Activated CD4-positive, alpha-beta memory T cell treated with anti-CD3 and anti-CD28 coated beads for 36 hours (primary cell): ENCODE measurements at places on chromosomes 16 and 17. TPM values are rescaled to one million over a fixed set of nuclear protein-coding genes. Genes with fewer than 3 reads are reported as not detected.

GRCh38 chr16:56081371-56081770 lies 109.9 kb upstream of the GNAO1 start:
- no peaks in the 10 kb centered on the region for H3K36me3 ChIP-seq
- H3K27ac ChIP-seq = no peak overlapping the region
- H3K27me3 ChIP-seq = peaks cover 4% of the 10 kb centered on the region
- no peak overlapping the region for H3K4me3 ChIP-seq
- DNase-seq = no peak
- H3K4me1 ChIP-seq = no peaks in the 10 kb centered on the region

DNA sequence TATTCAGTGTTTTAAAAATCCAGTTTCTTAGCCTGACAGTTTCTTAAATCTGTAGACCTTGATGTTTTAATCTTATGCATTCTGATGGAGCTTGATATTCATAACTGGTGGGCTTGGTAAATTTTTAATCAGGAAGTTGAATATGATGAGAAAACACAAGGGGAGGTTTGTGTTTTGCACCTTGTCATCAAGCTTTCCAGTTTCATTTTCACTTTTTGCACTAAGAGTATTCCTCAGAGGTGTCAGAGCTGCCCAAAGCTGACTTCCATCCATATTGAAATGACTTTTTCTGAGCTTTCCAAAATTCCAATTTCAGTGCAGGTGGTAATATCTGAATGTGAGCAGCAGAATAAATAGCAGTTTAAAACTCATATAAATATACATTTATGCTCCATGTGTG lies 555.0 kb upstream of the RBFOX1 start:
- no peaks in the 10 kb centered on the region for H3K36me3 ChIP-seq
- no peak overlapping the region for H3K4me3 ChIP-seq

Gene ABCA5
- 12.8 TPM for total RNA-seq

- H3K36me3 ChIP-seq = no peaks in the 10 kb centered on the region
- peaks cover 4% of the 10 kb centered on the region for H3K27me3 ChIP-seq
- no peak overlapping the region for H3K4me3 ChIP-seq
- no peak overlapping the region for H3K27ac ChIP-seq
- no peak for DNase-seq
- no peaks in the 10 kb centered on the region for H3K4me1 ChIP-seq
These were observed 198.9 kb downstream of the ZFHX3 start for GRCh38 chr16:72848759-72849664.

Gene TBX2
- total RNA-seq = not detected

Gene P2RX1
- total RNA-seq = 0.43 TPM

- peaks cover 11% of the 10 kb centered on the region for H3K4me1 ChIP-seq
- no peak overlapping the region for H3K4me3 ChIP-seq
- no peak for DNase-seq
- H3K36me3 ChIP-seq = no peaks in the 10 kb centered on the region
- H3K27me3 ChIP-seq = peaks cover 59% of the 10 kb centered on the region
These were observed 390 bp downstream of the FOXL1 start for GRCh38 chr16:86578611-86579267.

GRCh38 chr17:2055292-2056205 lies 646 bp downstream of the HIC1 start:
- peaks cover 13% of the 10 kb centered on the region for H3K36me3 ChIP-seq
- peaks cover 17% of the 10 kb centered on the region for H3K4me1 ChIP-seq
- peaks cover 12% of the 10 kb centered on the region for H3K27me3 ChIP-seq
- DNase-seq = peak; percentile 64
- H3K27ac ChIP-seq = no peak overlapping the region

DNA sequence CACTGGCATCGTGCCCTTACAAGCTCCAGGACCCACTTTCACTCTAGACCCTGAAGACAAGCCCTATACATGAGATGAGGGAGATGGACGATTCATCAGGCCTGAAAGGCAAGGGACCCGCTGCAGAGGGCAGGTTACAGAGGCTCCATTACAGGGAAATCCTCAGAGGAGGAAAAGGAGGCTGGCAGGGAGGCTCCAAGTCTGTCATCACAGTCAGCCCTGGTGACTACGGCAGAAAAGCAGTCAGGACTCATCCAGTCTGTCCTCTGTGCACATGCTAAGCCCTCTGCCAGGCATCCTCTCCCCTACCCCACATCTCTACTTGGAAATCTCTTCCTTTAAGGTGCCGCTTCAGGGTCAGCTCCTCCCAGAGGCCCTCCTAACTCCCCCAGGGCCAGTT lies 197.7 kb upstream of the CDH5 start:
- H3K27me3 ChIP-seq = no peaks in the 10 kb centered on the region
- no peaks in the 10 kb centered on the region for H3K36me3 ChIP-seq
- no peak overlapping the region for H3K4me3 ChIP-seq
- H3K4me1 ChIP-seq = no peaks in the 10 kb centered on the region

Gene TBC1D26
- total RNA-seq = 0.22 TPM

GRCh38 chr17:36879027-36879426 lies 58.2 kb upstream of the LHX1 start:
- no peak for DNase-seq
- H3K4me3 ChIP-seq = no peak overlapping the region
- no peak overlapping the region for H3K27ac ChIP-seq
- peaks cover 3% of the 10 kb centered on the region for H3K36me3 ChIP-seq
- peaks cover 5% of the 10 kb centered on the region for H3K4me1 ChIP-seq

Gene WBP2
- total RNA-seq = 79.1 TPM
